ENCODE measurements at places on chromosomes 4 and X.

DNA sequence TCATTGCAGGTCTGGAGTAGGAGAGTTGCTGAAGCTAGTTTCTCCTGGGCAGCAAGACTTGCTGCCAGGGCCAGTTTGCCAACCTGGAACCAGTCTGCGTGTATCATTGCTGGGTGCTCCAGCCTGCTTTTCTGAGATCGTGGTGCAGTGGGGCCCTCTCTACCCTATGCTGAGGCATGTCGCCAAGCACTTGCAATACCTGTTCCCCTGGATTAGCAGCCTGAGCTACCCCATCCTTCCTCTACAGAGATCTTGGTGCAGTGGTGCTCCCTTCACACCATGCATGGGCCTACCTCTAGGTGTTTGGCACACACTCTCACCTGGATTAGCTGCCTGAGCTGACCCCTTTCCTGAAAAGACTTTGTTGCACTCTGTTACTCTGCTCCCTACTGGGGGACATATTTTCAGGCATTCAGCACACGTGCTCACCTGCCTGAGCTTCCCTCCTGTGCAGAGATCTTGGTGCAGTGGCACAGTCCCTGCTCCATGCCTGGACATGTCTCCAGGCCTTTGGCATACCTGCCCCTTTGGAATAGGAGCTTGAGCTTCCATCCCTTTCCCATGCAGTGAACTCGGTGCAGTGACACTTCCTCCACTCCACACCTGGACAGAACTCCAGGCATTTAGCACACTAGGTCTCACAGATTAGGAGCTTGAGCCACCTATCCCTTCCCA lies 133.7 kb upstream of the CXCL13 start:
- DNase-seq: no peak

- no peak for DNase-seq
These were observed 215.5 kb upstream of the VEGFC start for GRCh38 chr4:177008071-177008835.

DNA sequence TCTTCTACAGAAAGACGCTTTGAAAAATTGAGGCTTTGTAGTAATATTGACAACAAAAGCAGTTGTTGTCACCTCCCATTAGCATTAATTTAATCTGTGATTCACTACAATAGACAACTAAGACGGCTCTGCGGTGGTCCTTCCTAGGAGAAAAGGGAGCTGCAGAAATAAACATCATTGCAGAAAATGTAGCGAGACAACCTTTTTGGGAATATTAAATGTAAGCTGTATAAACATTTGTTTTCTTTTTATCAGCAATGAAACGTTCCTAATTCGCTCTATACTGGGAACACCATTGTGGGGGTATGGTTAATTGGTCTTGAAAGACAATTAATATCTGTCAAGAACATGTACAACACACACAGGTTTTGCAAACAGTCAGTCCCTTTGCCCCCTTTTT lies 583.3 kb upstream of the TENM3 start:
- DNase-seq: no peak

DNA sequence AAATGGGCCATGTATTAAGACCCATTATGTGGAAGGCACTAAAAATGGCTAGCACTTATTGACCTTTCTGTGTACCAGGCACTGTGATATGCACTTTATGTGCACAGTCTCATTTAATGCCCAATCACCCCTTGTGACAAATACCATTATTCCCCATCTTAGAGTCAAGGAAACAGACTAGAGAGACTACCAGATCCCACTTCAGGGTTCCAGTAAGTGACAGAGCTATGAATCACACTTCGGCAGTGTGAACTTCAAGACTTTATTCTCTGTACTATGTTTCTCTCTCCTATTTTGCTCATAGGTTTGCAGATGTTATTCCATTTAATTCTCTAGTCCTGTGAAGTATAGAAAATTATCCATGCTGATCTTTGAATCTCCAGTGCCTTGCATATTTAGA lies 107.0 kb downstream of the NFKB1 start:
- no peak for DNase-seq

- DNase-seq: no peak
These were observed 361 bp downstream of the QDPR start for GRCh38 chr4:17511509-17511949.

DNA sequence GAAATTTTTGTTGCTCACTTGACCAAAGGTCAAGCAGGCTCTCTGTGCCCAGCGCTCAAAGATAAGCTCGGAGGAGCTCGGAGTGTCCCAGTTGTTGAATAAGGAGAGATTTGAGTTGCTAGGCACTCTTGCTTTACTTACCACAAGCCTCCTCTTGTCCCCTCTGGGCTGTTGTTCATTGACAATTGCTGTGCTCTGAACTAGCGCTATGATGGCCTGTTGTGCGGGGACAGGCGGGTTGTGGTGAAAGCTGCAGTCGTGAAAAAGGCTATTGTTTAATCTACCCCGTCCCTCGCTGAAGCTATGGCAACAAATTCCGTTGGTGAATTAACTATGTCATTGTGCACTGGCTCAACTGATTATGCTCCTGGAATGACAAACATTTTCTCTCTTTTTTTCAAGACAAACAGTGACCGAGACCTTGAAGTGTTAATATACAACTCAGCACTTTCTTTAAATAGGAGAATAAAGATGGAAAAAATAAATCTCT lies 21.0 kb upstream of the POLA1 start:
- DNase-seq: no peak

DNA sequence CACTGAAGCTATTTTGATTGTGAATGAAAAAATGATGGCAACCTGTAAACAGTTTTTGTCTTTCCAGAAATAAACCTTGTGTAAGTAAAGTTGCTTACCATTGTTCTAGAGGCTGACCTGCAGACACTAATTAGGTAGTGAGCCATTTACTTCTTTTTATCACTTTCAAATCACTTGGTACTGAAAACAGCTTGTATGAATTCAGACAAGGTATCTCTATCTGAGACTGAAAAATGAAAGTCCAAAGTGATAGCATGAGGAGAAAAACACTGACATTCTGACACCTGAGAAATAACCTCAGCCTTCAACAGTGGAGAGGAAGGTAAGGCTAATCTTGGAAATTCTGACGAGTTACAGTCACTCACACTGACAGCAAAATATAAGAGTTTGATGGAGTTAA lies 238.8 kb downstream of the GPC3 start:
- no peak for DNase-seq

DNA sequence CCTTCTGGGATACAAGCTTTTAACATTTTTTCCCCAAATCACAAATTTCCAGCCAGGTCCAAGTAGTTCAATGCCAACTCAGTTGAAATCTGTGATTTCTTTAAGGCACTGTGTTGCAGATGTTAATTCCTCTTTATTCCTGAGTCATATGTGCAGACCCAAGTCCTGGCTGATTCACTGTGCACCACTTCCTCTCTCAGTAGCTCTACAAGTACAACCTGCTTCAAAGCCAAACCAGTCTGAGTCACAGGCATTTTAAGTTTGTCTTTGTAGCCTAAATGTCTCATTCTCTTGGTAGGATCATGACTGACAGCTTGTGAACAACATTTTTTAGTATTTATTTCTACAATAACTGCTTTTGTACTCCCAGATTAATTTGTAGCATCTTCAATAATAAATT lies 165.6 kb upstream of the S100G start:
- no peak for DNase-seq

GRCh38 chr4:156545003-156545785 lies 426.4 kb downstream of the PDGFC start:
- no peak for DNase-seq

DNA sequence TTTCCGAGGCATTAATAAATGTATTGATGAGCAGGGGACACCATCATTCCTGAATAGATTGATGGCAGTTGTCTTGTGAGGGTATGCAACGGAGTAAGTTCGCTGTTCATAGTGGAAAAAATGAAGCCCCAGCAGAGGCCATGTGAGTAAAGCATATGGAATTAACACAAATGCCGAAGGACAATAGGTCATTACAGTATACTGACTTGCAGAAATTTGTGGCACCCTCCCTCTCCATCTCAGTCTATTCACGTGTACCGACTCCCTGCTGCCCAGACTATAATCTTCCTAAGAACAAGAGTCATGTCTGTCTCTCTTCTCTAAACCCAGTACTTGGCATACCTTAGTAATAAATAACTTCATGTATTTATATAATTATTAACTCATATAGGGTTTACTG lies 47.1 kb upstream of the PCDH10 start:
- DNase-seq: no peak

DNA sequence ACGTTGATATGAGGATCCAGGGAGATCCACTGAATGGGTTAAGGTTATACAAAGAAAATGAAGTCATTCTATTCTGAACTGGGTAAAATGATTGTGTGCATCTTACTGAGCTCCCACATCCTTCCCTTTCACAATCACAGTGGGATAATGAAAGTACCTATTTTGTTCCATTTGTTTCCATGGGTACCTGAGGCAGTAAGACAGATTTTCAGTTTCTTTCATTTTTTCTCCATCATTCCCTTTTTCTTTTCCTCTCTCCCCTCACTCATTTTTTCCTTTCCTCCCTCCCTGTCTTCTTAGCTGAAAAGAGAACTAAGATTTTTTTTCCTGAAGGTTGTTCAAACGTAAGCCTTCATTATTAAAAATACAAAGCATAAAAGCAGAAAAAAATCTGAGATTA lies 4.6 kb downstream of the GRIA2 start:
- DNase-seq: no peak

- DNase-seq: no peak
These were observed 1.5 kb downstream of the SETD7 start for GRCh38 chr4:139554642-139554892.

GRCh38 chrX:121598356-121598755 lies 550.9 kb downstream of the GLUD2 start:
- no peak for DNase-seq

- DNase-seq: no peak
These were observed 191.3 kb downstream of the GPC3 start for GRCh38 chrX:133794126-133794525.

DNA sequence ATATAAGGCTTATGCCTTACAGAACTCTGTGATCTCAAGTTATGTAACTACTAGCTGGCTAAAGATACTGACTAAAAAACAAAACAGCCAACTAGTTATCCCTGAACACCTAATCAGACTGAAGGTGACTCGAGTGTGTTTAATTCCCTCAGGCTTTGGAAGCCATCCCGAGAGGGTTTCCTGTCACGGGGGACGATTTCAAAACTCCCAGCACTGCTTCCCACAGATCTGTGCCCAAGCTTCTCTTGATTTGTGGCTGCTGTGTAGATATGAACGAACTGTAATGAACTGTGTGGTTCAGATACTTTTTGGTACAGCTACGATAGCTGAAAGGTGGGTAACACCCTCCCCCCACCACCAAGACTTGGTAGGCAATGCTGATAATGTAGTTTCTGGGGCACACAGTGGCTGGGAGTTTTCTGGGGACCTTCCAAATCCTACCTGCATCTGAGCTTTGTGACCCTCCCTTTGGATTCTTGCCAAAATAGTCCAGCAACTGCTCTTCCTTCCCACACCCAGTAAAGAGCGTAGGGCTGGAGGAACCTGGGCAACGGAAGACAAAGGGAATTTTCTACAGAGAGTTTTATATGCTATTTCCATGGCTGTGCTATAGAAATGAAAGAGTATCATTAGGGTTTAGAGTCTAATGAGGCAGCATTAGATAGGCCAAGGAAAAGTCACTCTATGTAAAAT lies 148.8 kb downstream of the MGST2 start:
- DNase-seq: no peak

- DNase-seq: no peak
These were observed 218.6 kb downstream of the SPCS3 start for GRCh38 chr4:176538217-176538925.

All from activated gamma-delta T cell treated with anti-CD3 and anti-CD28 coated beads, Interleukin-2, amount 50 U/mL, for 16 hours (primary cell).